Naive thymus-derived CD8-positive, alpha-beta T cell (primary cell): ENCODE measurements at places on chromosomes 5 and 9. TPM values are rescaled to one million over a fixed set of nuclear protein-coding genes. Genes with fewer than 3 reads are reported as not detected.

Gene ENTR1
- 11.4 TPM for polyA plus RNA-seq

Gene CTXN3
- polyA plus RNA-seq = not detected

Gene ANKRA2
- polyA plus RNA-seq = 21.8 TPM

Gene HSPA9
- polyA plus RNA-seq = 164 TPM

Gene CNOT8
- polyA plus RNA-seq = 153 TPM

Gene ESM1
- polyA plus RNA-seq = 0.59 TPM

Gene ANKRD31
- polyA plus RNA-seq = 0.55 TPM

Gene LECT2
- polyA plus RNA-seq = not detected

Gene PTGER4
- polyA plus RNA-seq = 43.8 TPM

Gene SLC23A1
- not detected for polyA plus RNA-seq
